ENCODE measurements at places on chromosomes 11 and 22.

- DNase-seq, result no peak
Measured at GRCh38 chr11:134164490-134165370, 59.0 kb downstream of the NCAPD3 start.

GRCh38 chr22:25818541-25818940, 76.6 kb downstream of the MYO18B start:
- DNase-seq, result no peak

- no peak for DNase-seq
Measured at GRCh38 chr11:659532-660085, 22.5 kb downstream of the DRD4 start.

DNA sequence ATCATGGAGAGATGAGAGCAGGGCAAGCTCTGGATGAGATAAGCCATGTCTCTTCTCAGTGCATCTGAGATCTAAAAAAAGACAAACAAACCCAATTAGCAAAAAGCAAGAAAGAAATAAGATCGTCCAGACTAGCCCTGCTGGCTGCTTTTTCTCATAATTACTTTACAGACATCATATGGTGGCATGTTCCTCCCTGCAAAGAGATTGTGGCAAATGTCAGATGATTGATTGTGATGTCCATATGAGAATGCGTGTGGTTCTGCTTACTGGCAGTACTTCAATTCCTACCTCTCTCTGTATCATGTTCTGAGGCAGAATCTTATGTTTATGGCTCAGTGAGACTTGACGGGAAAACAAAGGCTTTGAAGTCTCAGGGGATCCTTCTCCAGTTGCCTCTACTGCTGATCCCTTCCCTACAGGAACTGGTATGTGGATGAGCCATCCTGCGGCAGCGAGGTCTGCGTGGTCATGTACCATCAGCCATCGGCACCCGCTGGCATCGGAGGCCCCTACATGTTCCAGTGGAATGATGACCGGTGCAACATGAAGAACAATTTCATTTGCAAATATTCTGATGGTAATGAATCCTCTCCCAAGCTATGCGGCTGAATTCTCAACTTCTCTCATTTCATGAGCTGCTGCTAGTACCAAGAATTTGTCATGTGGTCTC, 8.8 kb downstream of the LAYN start:
- no peak for DNase-seq
